Fibroblast of the aortic adventitia (primary cell): ENCODE measurements at places on chromosomes 11 and 22. TPM values are rescaled to one million over a fixed set of nuclear protein-coding genes. Genes with fewer than 3 reads are reported as not detected.

OR52N4 gene
- total RNA-seq, result not detected in 2 replicates

VPREB1 gene
- total RNA-seq, result not detected in 2 replicates

TEAD1 gene
- total RNA-seq, result 117 and 131 TPM in 2 replicates

DNA sequence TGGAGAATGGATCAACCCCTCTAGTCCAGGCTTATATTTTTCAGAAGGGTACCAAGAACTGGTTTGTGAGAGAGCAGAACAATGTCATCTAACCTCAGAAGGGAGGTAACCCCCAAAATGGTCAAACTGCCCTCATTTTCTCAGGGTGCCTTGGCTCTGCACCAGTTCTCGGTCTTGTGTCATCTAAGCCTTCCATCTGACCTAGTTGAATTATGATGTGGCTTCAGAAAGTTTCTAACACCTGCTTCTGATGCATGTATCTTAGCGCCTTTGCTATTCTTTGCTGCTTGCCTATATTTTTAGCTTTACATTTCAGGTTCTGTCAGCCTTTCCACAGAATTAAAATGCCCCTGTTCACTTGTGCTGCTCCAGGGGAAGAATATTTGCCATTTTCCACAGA lies 91.7 kb upstream of the E2F8 start:
- no peak for DNase-seq

DNA sequence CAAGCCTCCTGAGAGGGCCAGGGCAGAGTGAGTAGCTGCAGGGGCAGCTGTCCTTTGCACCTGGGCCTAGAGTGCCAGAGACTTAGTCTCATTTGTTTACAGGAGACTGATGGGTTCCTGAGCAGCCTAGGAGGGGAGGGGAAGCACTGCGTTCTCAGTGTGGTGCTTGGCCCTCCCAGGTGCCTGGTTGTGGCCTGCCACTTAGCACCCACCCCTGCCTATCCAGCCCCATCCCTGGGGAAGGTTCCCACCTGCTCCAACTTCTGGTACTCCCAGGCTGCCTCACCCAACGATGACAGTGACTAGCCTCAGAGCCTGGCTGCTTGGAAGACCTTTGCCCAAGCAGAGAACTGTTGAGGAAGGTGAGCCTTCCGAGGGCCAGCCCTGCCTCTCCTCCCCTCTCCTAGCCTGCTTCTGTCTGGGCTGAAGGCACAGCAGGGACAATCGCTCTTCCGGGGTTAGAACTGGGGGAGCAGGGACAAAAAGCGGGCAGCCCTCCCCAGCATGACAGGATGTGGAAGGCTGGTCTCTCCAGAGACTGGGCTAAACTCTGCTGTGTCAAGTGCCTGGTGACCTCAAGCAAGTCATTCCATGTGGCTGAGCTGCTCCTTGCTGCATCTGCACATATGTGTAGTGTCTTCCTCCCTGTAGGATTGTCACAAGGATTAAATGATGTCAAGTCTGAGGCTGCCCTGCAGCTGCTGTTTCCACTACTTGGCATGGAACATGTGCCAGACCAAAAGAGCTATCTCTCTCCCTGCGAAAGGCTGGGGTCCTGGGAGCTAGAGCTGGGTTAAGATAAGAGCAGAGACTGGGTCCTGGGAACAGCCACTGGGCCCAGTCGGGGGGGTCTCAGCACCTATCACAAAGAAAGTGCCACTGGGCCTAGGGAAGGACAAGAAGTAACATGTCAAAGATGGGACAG lies 9.9 kb downstream of the KCNQ1OT1 start:
- DNase-seq, result no peak

GRCh38 chr22:38291201-38291777 lies 18.5 kb upstream of the TMEM184B start:
- DNase-seq, result no peak

GRCh38 chr11:34650528-34650927 lies 29.6 kb downstream of the EHF start:
- DNase-seq, result peak; percentile 43

- DNase-seq, result no peak
Measured at GRCh38 chr11:86769219-86769618, 31.1 kb upstream of the PRSS23 start.

DNA sequence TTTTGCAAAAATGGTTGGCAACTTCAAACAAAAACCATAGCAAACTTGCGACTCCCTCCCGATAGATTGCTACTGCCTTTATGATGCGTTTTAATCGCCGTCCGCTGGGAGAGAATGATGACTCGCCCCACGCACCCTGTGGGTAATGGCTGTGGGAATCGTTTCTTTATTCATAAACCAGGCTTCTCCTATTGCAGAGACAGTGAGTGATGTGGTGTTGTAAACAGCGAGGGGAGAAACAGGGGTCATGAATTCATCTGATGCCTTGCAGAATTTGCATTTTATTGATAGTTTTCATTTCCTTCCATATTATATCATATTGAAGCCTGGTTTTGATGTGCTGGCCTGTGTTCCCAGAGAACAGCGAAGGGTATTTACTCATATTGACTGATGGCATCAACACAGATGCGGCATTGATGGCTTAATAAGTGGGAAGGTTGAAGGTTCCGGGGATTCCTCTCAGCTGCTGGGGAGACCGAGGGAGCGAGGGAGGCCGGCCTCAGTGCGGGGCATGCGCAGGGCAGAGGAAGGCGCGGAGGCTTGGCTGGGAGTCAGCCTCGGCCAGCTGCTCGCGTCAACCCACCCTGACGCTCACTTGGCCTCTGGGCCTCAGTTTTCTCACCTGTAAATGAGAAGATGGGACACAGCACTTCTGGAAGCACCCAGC lies 41.3 kb downstream of the ARHGAP8 start:
- DNase-seq, result no peak

- DNase-seq, result peak; percentile 95
Measured at GRCh38 chr11:128039140-128040021, 548.0 kb downstream of the ETS1 start.

GRCh38 chr11:119726585-119727522 lies 2.1 kb downstream of the NECTIN1 start:
- no peak for DNase-seq

DNA sequence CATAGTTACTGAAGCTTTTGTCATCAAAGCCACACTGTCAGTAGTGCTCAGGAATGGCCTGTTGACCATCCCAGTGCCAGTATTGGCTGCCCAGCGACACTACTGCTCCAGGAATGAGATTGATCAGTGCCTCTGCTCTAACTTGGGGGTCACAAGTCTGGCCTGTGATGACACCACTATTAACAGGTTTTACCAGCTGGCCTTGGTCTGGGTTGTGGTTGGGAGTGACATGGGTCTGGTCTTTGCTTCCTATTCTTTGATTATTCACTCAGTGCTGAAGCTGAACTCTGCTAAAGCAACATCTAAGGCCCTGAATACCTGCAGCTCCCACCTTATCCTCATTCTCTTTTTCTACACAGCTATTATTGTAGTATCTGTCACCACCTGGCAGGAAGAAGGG lies 21.5 kb downstream of the OR56B4 start:
- DNase-seq, result no peak

DNA sequence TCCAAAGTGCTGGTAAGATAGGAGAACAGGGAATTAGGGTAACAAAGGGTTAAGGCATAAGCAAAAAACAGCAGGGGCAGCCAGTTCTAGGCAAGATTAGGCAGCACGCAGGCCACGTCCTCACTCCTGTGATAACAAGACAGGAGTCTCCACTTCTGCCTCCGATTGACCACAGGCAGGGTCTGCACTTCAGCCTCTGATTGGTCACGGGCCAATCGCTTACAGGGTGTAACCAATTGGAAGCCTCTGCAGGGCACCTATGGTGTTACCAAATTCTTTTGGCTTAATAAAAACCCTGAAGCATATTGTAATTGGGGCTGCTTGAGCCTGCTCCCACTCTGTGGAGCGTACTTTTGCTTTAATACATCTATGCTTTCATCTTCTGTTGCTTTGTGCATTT lies 12.2 kb upstream of the GSTP1 start:
- no peak for DNase-seq

DNA sequence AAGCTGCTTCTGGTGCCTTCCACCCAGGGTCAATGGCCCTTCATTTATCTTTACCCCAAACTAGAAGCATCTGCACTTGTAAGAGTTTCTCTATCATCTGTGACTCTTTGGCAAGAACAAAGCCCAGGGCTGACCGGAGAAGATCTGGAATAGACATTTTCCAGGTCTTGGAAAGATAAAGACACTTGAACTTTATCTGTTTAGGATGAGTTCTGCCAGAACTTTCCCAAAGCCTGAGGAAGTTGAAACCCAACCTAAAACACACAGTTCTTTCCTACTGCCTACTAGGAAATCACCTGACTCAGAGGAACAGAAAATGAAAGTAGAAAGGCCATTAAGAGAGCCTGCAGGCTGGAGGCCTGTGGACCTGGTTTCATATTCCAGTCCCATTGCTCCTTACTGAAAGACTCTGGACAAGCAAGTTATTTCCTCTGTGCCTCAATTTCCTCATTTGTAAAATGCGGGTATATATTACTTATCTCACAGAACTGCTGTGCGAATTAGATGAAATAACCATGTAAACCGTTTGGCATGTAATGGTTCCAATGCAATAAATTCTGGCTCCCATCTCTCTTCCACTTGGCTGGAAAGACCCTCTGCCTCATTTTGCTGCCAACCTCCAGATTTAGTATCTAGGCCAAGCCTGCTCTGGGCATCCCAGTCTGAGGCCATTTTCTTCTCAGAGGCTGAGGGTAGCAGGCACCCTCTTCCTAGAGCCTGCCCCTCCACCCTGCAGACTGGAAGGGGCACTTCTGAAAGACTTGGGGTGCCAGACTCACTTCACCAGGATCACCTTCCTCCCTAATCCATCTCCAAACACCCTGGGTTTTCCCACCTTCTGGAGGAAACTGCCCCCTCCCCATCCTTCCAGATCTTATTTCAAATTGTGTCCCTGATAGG lies 1.2 kb downstream of the UBE2L6 start:
- DNase-seq, result peak; percentile 65

DNA sequence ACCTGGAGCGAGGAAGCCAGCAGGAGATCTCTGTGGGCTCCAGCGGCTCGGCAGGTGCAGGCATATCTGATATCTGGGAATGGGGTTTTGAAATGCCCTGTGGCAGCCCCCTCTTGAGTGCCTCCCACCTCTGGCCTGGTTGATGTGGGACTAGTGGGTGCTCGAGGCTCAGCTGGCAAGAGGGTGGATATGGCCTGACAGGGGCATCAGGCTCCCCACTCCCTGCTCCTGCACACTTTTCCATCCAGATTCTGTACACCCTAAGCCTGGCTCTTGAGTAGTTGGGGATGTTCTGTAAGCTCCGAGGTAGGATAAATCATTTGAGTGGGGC lies 75.0 kb downstream of the SCN3B start:
- DNase-seq, result no peak

DNA sequence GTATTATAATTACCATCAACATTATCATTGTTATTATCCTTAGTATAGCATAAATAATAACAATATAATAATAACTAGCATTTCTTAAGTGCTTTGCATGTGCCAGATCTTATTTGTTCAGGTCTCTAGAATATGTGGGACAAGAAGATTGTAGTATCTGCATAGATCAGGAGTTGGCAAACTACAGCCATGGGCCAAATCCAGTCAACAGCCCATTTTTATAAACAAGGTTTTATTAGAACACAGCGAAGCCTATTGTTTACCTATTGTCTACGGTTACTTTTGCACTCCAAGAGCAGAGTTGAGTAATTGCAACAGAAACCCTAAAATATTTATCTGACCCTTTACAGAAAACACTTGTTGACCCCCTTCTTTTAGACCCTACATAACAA lies 81.4 kb downstream of the SLC1A2 start:
- no peak for DNase-seq

- DNase-seq, result peak; percentile 30
Measured at GRCh38 chr22:28909375-28909774, 26.0 kb downstream of the ZNRF3 start.

- DNase-seq, result no peak
Measured at GRCh38 chr11:117223741-117224689, 7.9 kb downstream of the PCSK7 start.

DNA sequence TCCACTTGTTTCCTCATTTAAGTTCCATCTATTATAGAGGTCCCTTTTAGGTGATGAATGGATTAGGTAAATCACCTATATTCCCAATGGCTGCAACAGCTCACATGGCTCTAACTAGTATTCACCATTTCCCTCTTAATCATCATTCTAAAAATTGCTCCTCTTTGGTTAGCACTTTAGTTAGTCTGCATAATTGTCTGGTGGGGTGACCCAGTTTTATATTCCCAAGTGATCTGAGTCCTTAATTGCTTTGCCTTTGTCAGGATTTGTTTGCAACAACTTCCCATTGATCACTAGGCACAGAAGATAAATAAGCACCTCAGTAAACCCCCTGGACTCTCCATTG lies 395.2 kb downstream of the RAB38 start:
- DNase-seq, result no peak

DNA sequence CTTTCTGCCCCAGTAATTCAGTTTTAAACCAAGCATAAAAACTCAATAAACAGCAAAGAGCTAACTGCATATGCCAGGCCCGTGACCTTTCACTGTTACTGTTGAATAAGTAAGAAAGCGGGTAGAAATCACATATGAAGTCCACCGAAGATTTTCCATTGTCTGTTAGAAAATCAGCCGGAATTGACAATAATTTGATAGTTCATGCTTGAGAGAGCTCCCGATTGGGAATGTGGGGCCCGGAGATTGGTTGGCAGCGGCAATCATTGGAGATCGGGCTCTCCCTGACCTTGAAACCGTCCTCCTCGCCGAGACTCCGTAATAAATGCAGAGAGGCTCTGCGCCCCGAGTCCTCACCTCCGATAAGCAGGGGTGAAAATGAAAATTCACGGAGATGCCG lies 709.6 kb downstream of the BRD1 start:
- no peak for DNase-seq

- no peak for DNase-seq
Measured at GRCh38 chr11:119030029-119030328, 698 bp downstream of the SLC37A4 start.

GRCh38 chr22:38823076-38823475 lies 20.8 kb downstream of the NPTXR start:
- DNase-seq, result no peak

DNA sequence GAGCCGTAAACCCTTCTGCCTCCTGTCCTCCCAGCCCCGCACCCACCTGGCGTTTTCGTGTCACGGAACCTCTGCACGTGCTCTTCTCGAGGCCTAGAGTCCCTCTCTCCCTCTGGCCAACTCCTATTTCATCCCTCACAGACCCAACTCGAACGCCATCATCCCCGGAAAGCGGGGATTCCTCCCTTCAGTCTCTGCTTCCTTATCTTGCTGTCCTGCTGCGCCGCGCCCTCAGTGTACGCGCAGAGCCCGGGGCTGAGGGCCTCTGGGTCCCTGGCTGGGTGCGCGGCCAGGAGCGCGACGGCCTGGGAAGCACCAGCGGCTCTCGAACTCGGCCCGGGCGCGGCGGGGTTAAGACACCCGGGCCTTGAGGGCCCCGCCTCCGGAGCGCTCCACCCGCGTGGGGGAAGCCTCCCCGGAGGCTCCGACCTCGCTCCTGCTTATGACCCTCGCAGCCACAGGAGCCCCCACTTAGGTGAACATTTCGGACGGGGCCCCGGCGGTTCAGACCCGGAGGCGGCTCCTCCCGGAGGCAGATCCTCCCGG lies 398 bp upstream of the ATG16L2 start:
- DNase-seq, result no peak
